ENCODE measurements at places on chromosomes 2 and 18.

DNA sequence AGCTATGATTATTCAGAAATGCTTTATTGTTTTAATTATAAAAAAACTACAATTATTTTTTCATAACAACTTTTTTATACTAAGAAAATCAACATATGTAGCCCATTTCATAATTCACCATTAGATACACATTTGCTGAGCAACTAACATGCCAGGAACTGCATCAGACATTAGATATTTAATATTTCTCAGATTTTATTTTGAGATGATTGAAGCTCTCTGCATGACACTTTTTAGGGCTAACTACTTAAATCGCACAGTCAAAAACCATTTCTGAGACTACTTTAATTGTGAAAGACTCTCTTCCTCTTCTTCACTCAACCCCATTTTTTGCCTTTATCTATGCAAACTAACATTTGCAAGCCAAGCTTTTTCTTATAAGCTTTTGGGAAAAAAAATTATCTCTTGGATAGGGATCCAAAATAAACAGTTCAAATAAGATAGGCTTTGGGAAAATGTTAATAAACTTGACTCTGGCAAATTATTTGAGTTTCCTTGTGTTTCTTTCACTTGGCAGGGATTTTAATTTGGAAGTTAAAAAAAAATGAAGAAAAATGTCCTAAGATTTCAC, 9.1 kb upstream of the COL3A1 start:
- no peak for DNase-seq

- DNase-seq, result no peak
Observed at GRCh38 chr2:28135324-28135723, 244.8 kb downstream of the BABAM2 start.

DNA sequence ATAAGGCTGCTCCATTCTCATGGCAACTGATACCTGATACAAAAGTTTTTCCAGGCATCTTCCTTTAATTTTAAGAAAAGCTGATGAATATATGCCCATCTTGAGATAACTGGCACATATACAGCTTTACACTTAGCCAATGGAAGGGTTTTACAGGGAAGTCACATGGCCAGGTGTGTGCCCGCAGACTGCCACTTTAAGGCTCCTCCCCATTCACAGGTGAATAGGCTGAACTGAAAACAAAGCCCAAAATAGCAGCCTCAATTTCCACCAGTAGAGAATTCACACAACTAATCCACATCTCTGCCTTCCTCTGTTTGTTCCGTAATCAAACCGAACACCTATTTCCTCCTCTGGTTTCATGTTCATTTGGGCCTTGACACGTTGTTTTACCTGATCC, 9.8 kb upstream of the ME2 start:
- DNase-seq, result no peak

DNA sequence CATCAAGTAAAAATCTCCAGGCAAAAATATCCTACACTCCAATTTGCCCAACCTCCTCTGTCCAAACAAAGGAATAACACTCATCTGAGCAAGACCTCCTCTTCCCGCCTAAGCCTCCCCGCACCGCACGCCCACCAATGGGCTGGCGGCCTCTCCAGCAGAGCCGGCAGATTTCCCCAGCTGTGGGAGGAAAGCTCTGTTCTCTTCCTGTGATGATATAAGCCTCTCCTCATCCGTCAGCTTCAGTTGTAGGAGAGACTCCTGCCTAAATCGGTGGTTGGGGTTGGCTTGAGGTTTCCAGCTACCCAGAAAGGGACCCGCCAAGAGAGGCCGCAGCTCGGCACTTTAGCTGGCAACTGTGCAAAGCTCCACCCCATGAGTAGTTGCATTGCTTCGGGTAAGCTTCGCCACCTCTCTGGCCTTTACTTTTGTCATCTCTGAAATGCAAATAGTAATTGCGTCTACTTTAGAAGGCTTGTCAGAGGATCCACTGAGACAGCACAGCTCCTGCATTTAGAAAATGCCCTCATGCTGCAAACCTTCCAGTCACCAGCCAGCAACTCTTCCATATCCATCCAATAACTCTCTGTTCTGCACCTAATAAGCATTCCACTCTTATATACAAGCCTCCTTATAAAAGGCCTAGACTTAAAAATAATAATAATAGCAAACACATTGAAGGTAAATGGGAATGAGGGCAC, 146.4 kb downstream of the MYT1L start:
- no peak for DNase-seq

- no peak for DNase-seq
Observed at GRCh38 chr18:57433934-57434535, 1.1 kb upstream of the ONECUT2 start.

GRCh38 chr2:160918906-160919503, 241.2 kb upstream of the TANK start:
- DNase-seq, result no peak

DNA sequence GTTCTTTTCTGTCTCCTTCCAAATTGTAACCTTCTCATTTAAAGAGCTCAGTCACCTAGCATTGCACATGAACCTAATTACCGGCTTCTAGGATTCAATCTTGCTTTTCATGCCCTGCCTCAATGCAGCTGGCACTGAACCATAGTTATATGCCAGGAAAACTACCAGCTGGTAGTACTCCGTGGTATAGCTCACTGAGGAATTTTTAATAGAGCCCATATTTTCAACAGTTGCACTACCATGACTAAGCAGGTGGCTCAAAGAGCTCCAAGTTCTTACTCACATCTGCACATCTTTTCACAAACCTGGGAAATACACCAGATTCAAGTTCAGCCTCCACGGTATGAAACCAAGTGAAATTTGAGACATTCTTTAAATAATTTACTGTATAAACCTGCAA, 363.5 kb downstream of the GRB14 start:
- no peak for DNase-seq

GRCh38 chr2:17752892-17753802, 463 bp downstream of the SMC6 start:
- peak; percentile 57 for DNase-seq

GRCh38 chr2:150097901-150098531, 389.5 kb downstream of the RND3 start:
- DNase-seq, result no peak

- DNase-seq, result no peak
Observed at GRCh38 chr2:215156453-215156852, 18.0 kb upstream of the ABCA12 start.
